ENCODE measurements at places on chromosomes 13 and 19. TPM values are rescaled to one million over a fixed set of nuclear protein-coding genes. Genes with fewer than 3 reads are reported as not detected.

Gene HCN2
- total RNA-seq = 0.26 TPM

Gene GSX1
- total RNA-seq = not detected

Gene PSG7
- total RNA-seq = not detected

Gene SLC6A16
- total RNA-seq = under 0.01 TPM

Gene SIGLEC5
- not detected for total RNA-seq

Data from fibroblast of lung (primary cell).